ENCODE measurements at places on chromosomes 11 and 22.

DNA sequence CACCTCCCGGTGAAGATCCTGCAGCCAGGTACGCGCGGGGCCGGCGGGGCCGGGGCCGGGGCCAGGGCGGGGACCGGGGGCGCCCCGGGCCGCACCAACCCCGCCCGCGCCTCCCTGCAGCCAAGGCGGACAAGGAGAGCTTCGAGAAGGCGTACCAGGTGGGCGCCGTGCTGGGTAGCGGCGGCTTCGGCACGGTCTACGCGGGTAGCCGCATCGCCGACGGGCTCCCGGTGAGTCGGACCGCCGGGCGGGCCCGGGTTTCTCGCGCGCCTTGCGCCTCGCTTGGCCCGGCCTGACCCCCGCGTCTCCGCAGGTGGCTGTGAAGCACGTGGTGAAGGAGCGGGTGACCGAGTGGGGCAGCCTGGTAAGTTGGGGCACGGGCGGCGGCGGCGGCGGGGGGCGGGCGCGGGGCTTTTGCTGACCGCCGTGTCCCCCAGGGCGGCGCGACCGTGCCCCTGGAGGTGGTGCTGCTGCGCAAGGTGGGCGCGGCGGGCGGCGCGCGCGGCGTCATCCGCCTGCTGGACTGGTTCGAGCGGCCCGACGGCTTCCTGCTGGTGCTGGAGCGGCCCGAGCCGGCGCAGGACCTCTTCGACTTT, 531 bp downstream of the PIM3 start:
- DNase-seq: no peak

- no peak for DNase-seq
These were observed 226.2 kb upstream of the BLID start for GRCh38 chr11:122342089-122342744.

DNA sequence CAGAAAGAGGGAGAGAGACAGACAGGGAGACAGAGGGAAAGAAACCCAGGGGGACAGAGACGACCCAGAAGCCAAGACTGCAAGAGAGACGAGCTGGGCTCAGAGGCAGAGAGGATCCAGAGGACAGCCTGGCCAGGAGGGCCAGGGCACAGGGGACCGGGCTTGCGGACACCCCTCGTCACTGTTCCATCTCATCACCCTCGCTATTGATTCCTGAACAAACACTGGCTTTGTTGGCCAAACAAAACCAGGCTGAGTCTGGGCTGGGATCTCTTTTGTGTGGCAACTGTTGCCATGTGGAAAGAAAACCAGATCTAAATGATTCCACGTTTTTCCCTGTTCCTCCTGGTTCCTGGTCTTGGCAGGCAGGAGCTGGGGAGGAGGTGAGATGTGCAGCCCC, 339.4 kb downstream of the MN1 start:
- DNase-seq: no peak

DNA sequence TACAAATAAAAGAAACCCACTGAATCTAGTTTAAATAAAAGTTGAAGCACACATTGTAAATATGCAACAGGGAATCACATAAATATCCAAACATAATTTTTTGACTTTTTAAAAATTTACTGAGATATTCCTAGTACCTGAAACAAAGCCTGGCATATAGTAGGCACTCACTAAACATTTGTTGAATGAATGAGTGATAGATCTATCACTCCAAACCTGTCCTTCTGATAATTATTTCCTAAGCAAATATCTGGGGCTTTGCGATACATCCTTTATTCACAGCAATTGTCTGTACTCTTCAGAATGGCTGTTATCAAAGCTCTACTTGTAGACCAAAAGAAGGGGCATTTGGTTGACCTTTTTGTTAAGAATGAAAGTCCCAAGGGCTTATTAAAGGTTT, 2.6 kb upstream of the PSMA1 start:
- no peak for DNase-seq

DNA sequence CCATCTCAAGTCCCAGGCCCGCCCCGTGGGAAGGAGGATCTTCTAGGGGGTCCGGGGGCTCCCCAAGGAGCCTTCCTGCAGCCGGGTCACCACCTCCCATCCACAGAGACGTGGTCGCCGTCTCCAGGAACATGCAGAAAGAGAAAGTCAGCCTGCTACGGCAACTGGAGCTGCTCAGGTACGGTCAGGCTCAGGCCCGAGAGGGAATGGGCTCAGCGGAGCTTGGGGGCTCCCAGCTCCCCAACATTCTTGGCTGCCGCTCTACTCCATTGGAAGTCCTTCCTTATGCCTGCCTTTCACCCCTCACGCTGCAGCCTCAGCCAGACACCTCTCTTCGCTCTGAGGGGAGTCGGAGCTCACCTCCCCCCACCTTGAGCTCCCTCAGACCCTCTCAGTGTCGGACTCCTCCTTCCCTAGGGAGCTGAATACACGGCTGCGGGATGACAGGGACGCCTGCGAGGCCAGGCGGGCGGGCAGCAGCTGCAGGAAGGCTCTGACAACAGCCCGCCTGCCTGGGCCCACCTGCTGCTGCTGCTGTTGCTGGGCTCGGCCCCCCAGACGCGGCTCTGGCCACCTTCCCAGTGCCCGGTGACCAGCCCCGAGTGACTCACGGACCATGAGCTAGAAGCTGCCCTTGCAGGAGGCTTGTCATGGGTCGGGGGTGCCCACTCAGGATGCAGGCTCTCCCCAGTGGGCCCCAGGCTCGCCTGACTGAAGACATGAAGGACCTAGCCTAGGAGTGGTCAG, 1.5 kb upstream of the CD151 start:
- no peak for DNase-seq

DNA sequence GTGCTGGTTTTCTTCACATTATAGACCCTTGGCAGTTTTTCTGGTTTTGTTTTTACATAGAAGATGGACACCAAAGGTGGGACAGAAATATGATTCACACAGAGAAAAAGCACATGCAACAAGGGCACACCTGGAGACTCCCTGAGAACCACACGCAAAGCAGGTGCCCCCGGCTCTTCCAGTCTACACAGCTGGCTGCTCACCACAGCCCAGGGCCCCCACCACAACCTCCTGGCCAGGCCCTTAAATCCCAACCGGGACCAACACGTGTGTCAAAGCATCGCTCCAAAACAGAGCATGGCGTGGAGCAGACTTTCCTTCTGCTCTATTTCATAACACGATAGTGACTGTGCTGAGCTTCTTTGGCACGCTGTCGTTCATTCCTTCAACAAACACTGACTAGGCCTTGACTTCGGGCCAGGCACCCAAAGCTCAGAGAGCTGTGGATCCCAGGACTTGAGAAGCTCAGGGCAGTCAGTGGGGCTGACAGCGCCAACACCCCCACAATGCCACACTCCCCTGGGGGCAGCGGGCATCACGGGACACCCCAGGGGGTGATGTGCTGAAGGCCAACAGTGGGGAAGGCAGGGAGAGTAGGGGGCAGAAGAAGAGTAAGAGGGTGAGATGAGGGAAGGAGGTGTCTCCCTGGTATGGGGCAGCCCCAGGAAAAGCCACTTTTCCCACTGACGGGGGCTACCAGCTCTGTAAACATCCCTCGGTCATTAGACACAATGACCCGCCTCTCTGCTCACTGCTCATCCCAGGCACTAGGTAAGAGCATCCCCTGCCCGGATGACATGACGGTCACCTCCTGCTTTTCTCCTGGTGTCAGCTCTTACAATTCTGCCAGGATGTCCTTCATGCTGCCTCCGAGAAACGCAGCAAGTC, 26.0 kb downstream of the CELSR1 start:
- no peak for DNase-seq

DNA sequence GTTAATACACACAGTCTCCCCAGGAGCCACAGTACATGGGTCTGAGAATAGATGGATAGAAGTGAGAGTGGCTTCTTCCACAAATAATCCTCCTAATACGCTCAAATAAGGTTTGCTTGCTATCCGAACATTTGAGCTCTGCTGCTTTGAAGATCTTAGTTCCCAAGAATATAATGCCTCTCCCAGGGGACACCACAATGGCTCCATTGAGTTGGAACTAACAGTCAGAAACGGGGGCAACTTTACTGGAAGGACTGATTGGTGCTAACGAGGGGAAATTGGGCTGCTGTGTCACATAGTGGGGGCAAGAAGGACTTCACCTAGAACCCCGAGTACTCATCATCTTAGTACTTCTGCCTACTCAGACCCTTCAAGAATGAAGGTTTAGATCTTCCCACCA, 66.2 kb downstream of the IGLL5 start:
- DNase-seq: no peak

GRCh38 chr11:9601037-9601875, 27.8 kb downstream of the WEE1 start:
- no peak for DNase-seq

DNA sequence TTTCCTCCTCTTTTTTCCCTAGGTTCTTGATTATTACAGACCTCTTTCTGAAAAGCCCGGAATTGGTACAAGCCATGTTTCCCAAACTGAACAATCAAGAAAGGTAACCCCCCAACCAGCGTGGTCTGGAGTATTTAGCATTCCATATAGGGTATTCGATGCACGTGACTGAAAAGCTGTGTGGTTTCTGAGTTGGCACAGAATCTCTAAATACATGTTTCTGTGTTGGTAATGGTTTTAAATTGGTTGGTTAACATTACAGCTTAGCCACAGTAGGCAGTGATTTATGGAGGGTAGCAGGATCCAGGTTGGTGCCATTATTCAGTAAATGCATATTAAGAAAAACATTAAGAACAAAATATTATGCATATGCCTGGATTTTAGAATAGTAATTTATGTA, 46.8 kb downstream of the ATXN10 start:
- no peak for DNase-seq

GRCh38 chr11:34650528-34650927, 29.6 kb downstream of the EHF start:
- no peak for DNase-seq

GRCh38 chr22:44891293-44891747, 118.5 kb downstream of the PHF21B start:
- DNase-seq: no peak

- no peak for DNase-seq
These were observed 6.0 kb downstream of the XKR3 start for GRCh38 chr22:16819249-16819648.

DNA sequence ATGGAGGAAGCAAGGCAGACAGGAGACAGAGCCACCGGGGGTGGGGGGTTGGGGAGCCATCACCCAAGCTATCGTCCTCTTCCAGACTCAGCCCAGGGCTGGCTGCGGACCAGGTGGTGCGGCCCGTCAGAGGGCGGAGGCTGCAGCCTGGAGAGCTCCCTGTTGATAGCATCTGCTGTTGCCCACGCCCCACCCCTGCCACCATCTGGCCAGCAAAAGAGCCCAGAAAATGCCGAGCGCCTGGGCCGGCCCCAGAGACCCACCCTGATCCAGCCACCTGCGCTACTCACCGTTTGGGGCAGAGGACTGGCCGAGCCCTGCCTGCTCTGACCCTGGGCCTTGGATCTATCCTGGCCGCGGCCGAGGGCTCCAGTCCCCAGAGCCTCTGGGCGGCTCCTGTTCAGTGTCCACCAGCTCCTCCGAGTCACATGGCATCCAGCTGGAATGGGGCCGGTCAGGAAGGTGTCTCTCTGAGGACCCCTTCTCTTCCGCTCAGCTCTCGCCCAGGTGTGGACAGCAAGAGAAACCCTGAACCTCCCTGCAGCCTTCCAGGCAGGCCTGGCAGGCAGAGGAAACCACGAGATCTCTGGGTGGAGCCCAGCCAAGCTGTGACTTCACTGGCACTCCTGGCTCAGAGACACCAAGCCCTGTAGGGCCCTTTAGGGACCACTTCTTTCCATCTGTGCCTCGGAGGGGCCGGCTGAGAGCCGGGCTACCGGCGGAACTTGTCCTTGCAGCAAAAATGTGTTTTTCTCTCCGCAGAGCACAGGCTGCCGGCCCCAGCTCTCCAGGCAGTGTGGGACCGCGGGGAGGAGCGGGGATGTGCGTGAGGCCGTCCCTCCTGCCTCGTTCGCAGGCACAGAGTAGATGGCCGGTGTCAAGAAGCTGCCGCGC, at the start of gene MRGPRE:
Gene MRGPRE (minus strand): TSS at position 567 of the 894 bp plus-strand sequence. CDS start 3,618 bp downstream, outside the sequence.
- peak; percentile 1 for DNase-seq

DNA sequence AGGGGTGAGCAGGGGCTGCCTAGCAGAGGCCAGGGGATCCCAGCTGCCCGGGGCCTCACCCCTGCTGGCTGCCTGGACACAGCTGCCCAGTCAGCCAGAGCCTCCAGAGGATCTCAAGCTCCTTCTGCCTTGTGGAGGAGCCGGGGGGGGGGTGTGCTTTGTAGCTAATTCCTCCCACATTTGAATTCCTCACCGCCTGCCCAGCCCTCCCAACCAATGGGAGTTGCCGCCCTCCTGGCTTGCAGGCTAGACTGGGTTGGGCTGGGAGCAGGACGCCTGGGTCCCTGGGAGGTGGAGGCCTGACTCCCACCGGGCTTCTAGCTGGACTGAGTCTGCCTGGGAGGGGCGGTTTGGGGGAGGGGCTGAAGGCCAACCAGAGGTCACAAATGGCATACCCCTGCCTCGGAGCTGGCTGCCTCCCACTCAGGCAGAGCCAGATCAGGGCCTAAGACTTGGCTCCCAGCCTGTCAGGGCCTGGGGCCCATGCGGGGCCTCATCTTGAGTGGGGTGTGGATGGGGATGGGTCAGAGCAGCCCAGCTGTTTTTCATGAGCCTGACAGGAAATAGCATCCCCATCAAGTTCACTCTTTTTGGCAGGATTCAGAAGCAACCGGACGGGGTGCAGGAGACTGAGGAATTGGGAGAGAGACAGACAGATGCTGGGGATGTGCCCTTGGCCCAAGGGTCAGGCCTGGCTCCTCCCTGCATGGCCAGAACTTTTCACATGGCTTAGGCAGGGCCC, 29.2 kb upstream of the PDE2A start:
- DNase-seq: no peak

DNA sequence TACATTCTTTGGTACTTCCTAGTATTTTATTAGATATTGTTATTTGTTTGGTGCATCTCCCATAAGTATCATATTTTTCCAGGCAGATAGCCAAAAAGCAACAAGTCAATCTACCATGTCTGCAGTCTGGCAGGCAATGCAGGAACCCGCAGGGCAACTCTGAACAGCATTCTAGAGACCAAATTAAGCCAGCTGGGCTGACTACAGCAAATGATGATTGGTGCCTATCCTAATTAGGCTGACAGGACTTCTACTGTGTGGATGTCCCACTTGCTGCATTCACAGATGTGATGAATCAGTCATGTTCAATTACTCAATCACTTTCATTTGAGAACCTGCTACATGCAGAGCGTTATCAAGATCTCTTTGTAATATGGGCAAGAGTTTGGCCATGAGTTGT, 40.3 kb upstream of the AMOTL1 start:
- no peak for DNase-seq

DNA sequence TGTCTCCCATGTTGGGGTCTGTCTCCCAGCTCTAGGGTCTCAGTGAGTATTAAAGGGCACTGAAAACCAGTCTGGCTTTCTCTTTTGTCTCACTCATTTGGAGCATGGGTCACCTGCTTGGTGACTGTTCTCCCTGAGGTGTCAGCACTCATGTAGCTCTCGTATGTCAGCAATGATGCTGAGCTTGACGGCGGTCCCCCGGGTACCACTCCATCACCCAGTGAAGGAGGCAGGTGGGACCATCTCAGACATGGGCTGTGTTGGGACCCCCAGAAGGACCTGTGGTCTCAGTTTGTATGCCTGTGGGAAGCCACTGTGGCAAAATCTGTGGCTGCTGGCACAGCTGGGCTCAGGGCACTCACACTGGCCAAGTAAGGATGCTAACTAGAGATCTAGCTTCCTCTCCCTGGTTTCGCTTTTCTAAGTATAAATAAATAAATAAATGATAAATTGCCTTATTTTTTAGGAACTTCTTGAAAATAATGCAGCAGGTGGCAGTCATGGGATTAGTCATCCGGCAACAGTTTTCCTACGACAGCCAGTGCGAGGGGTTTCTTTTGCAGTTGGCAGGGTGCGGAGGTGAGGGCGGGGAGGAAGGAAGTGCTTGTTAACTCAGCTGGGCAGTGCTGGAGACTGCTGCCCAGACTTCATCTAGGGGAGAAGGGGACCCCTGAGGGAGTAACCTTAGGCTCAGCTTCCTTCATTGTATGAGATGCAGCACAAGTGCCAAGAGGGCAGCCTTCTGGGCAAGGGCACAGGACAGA, 48.8 kb downstream of the OSBP2 start:
- DNase-seq: no peak

- DNase-seq: no peak
These were observed 7.5 kb downstream of the KREMEN1 start for GRCh38 chr22:29080106-29080975.
